ENCODE measurements at places on chromosomes 3 and 15.

GRCh38 chr15:94412979-94413746 lies 181.8 kb downstream of the MCTP2 start:
- H3K27ac ChIP-seq, result no peak overlapping the region
- no peaks in the 10 kb centered on the region for H3K36me3 ChIP-seq
- H3K4me3 ChIP-seq, result no peak overlapping the region
- no peaks in the 10 kb centered on the region for H3K27me3 ChIP-seq

- H3K36me3 ChIP-seq, result no peaks in the 10 kb centered on the region
- H3K27ac ChIP-seq, result no peak overlapping the region
Measured at GRCh38 chr3:150515210-150515609, 31.1 kb downstream of the SERP1 start.

- DNase-seq, result no peak
- no peaks in the 10 kb centered on the region for H3K27me3 ChIP-seq
- H3K4me3 ChIP-seq, result no peak overlapping the region
- no peaks in the 10 kb centered on the region for H3K4me1 ChIP-seq
- H3K36me3 ChIP-seq, result no peaks in the 10 kb centered on the region
Measured at GRCh38 chr3:183149915-183150750, 12.4 kb downstream of the LAMP3 start.

GRCh38 chr3:119597548-119598288 lies at the start of gene PLA1A:
Gene PLA1A, plus strand, starts transcription at chr3:119597885. Its CDS starts 29 bp downstream, at chr3:119597914.
- no peak within 1 kb of the TSS for H3K4me3 ChIP-seq
- no peak for DNase-seq
- H3K27me3 ChIP-seq, result no peaks in the 10 kb centered on the region
- peaks cover 71% of the 10 kb centered on the region for H3K4me1 ChIP-seq

DNA sequence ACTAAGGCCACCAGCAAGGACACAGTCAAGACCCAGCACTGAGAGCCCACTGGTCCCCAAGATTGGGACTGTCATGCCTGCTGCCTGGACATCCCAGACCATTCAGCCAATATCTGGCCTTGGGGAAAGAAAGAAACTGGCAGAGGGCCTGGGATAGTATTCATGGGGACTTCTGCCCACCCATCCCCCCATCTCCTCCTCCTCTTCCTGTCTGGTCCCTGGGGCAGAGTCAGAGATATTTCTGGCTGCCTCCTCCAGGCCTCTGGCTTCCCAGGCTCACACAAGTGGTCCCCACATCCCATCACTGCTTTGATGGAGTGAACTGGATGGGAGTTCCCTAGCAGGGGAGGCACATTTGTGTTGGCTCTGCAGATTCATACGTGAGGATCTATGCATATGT lies 4.2 kb upstream of the RASL12 start:
- peak overlapping the region; percentile 98 for H3K27ac ChIP-seq
- peaks cover 59% of the 10 kb centered on the region for H3K4me1 ChIP-seq
- DNase-seq, result no peak
- no peaks in the 10 kb centered on the region for H3K27me3 ChIP-seq
- H3K36me3 ChIP-seq, result no peaks in the 10 kb centered on the region
- H3K4me3 ChIP-seq, result no peak overlapping the region

- H3K36me3 ChIP-seq, result no peaks in the 10 kb centered on the region
- H3K27ac ChIP-seq, result no peak overlapping the region
- DNase-seq, result no peak
- H3K27me3 ChIP-seq, result no peaks in the 10 kb centered on the region
- peaks cover 63% of the 10 kb centered on the region for H3K4me1 ChIP-seq
Measured at GRCh38 chr3:186988806-186989205, 58.5 kb downstream of the ST6GAL1 start.

GRCh38 chr15:23877502-23878412 lies 190.7 kb upstream of the NDN start:
- H3K27me3 ChIP-seq, result no peaks in the 10 kb centered on the region
- H3K4me1 ChIP-seq, result no peaks in the 10 kb centered on the region
- H3K27ac ChIP-seq, result no peak overlapping the region
